ENCODE measurements at places on chromosomes 2 and 18.

- DNase-seq: no peak
These were observed 88.0 kb upstream of the SETBP1 start for GRCh38 chr18:44592639-44593038.

- no peak for DNase-seq
These were observed 71.8 kb downstream of the CHST9 start for GRCh38 chr18:27113358-27113757.

- no peak for DNase-seq
These were observed 56.3 kb downstream of the SLC16A14 start for GRCh38 chr2:230012267-230012884.

DNA sequence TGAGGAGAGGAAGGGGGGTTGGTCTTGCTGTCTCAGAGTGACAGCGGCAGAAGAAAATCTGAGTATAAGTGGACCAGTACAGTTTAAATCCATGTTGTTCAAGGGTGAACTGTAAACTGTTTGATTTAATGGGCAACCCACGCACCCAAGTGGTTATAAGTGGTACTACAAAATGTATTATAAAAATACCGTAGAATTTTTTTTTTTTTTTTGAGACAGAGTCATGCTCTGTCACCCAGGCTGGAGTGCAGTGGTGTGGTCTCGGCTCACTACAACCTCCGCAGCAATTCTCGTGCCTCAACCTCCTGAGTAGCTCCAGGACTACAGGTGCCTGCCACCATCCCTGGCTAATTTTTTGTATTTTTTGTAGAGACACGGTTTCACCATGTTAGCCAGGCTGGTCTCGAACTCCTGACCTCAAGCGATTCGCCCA, 2.1 kb upstream of the CHCHD5 start:
- DNase-seq: peak; percentile 58

- DNase-seq: no peak
These were observed 620.6 kb upstream of the ID2 start for GRCh38 chr2:8061219-8061618.

DNA sequence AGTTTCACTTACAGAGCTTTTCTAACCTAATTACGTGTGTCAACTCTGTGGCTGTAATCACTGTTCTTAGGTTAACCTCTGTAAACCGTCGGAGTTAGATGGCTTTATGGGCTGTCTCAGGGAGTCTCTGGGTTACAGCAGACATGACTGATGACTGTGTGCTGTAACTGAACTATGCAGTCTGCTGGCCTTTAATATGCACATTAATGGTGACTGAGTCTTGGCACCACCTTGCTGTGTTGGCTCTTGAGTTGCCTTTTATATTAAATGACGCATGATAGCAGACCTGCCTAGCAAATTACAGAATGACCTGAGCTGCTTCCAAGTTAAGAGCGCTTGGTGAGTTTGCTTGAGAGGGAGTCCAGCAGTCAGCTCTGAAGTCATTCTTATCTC, 90.1 kb downstream of the ACKR3 start:
- peak; percentile 66 for DNase-seq

GRCh38 chr2:65604246-65604645, 171.8 kb upstream of the SPRED2 start:
- no peak for DNase-seq

- no peak for DNase-seq
These were observed 299.6 kb downstream of the PAX3 start for GRCh38 chr2:221999166-221999565.

DNA sequence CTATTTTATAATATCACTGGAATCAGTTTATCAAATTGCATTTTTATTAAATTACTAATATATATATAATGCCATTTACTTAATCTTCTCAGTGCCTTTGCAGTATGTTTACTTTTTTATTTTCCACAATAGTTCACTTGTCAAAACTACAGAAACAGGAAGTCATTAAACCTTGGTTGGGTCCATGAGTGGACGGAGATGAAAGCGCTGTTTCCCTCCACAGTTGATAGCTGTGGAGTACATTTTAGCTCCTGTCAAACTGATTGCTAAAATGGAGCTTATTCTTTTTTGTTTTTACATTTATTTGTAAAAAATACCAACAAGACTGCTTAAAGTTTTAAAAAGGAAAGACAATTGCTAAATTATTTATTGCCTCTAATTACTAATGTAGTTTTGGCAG, 19.2 kb downstream of the MFF start:
- DNase-seq: no peak

- peak; percentile 46 for DNase-seq
These were observed 139.4 kb downstream of the WDSUB1 start for GRCh38 chr2:159146996-159147666.

- no peak for DNase-seq
These were observed 268.8 kb downstream of the TWIST2 start for GRCh38 chr2:239116456-239117246.

DNA sequence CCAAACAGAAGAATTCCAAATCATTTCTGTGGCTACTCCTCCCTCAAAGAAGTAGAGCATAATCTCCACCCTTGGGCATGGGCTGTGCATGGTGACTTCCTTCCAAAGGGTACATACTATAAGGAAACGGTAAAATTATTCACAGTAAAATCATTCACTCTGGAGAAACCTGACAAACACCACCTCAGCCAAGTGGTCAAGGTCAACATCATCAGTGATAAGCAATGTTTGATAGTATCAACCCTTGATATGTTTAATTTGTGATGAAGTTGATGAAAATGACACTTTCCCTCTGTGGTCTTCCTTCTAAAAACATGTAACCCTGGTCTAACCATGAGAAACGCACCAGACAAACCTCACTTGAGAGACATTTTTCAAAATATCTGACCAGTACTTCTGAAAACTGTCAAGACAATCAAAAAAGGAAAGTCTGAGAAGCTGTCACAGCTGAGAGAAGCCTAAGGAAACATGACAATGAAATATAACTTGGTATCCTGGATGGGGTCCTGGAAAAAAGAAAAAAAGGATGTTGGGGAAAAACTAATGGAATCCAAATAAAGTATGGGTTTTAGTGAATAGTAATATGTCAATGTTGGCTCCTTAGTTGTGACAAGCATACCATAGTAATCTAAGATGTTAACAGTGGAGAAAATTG, 9.4 kb upstream of the TXNDC2 start:
- DNase-seq: no peak

DNA sequence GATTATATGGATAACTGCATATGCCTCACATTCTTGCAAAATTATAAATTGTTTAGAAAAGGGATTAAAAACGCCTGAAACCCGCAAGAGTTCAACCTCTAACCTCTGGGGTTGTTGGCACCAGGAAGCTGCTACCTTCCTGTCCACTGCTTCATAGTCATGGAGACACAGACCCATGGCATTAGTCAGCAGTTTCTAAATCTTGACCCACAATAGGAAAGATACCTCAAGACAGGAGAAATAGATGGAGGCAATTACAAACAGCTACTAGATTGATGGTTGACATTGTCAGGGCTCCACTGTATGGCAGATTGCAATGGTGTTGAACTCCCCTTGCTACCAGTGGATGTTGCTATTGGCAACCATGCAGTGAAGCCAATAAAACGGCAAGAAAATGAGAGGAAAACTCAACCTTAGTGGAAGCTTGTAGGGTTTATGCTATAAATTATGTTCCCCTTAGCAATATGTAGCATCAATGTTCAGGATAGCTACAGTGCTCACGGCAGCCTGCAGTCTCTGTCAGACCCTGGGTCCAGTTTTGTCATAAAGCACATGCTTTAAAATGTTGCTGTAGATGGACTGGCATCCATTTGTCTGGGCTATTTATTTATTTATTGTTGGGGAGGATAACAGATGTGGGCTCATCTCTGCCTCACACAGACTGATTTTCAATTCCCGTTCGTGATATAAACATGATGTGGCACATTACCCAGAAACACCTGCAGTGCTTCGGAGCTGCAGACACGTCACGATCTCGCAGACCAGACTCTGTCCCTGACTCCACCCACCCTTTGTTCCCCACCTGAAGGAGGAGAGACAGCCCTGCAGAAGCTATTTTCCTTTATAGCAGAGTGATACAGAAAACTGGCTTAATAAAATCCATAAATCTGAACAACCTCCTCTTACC, 233.4 kb downstream of the AGPS start:
- DNase-seq: no peak

DNA sequence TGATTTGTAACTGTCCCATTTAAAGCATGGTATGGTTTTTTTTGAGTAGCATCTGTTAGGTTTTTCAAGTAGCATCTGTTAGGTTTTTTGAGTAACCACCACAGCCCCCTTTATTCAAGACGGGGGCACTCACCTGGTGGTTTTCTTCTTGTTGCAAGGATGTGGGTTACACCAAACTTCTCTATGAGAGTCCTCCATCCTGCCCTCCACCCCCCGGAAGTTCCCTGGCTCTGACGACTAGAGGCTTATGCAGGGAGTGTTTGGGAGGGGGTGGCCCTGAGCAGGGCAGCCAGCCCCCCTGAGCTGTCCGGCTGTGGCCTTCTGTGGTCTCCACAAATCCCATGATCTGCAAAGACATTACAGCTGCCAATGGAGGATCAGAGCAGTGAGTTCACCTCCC, 39.3 kb downstream of the MTCL1 start:
- no peak for DNase-seq

GRCh38 chr2:174686430-174686829, 77.8 kb downstream of the CHRNA1 start:
- no peak for DNase-seq

- DNase-seq: no peak
These were observed at the start of gene LBX2 for GRCh38 chr2:74499267-74499939. Gene LBX2, minus strand, starts transcription at chr2:74499603. Its CDS starts 66 bp downstream, at chr2:74499537.

DNA sequence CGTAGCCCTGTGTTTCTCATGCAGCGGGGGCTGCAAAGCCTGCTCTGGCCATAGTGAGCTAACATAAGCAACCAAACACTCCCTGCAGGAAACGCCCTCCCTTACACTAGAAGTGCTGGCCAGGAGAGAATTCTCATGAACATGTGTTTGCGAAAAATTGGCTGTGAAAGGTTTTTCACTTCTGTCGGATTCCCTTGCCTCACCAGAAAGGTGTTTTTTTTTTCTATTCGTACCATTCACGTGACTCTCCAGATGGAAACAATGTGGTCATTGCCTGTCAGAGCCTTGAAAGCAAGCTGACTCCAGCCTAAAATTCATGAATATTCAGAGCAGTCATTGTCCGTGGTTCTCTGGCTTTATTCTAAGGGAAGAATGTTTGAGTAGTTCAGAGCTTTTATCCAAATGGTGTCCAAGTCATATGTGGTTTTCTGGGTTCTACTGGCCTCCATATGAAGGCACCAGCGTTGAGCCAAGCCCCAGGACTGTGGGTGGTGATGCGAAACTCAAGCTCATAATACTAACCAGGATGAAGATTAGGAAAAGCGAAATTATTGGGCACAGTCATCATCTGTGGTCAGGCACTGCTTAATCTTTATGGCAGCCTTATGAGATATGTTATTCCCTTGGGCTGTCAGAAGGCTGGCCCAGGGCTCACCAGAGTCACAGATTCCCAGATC, 236.4 kb downstream of the ALPK2 start:
- peak; percentile 89 for DNase-seq

GRCh38 chr2:62306751-62307468, 111.0 kb downstream of the B3GNT2 start:
- DNase-seq: no peak

- no peak for DNase-seq
These were observed 108.8 kb downstream of the NOL10 start for GRCh38 chr2:10581021-10581420.

GRCh38 chr2:63012541-63012940, 38.1 kb upstream of the OTX1 start:
- peak; percentile 35 for DNase-seq

DNA sequence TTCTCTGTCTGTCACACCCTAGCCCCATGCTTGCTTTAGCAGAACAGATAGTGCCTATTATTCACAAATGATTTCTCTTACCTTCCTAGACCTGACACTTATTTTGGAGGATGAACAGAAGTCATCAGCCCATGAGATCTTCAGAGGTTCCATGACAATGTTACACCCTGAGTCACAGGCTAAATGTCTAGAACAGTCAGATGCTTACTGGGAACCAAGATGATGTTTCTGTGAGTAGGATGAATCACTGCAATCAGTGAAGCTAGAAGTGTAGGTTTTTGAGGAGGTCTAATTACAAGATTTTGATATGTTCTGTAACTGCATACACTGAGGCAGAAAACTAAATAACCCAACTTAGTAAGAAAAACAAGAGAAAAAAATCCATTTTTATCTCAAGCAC, 123.0 kb upstream of the THUMPD2 start:
- DNase-seq: no peak

DNA sequence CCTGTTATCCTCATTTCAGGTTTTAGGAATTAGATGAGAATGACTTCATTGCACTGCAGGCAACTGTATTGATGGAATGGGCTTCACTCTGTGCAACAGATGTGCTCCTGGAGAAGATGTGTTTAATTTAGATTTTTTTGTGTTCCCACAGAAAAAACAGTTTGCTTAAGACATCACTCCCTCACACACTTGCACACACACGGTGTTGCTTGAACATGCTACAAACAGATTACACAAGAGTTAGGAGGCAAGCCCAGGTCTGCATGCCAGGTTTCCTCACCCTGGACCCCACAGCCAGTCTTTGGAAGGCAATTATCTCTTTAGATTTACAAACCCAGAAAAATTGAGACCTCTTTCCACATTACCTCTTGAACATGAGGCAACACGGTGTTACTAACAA, 93.7 kb upstream of the KLHL29 start:
- no peak for DNase-seq

DNA sequence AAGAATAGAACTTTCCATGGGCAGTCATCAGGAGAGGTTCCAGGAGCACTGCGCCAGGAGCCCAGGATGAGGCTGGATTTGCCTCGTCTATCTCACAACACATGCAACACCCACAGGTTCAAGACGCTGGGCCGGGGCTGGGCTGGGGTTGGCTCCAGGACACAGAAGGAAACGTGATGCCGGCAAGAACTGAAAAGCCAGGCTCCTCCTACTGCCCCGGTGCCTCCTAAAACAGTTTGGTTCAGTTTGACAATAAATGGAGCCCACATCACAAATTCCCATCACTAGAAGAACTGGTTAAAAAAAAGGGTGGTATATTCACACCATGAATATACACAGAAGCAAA, 75.9 kb downstream of the INHBB start:
- no peak for DNase-seq

- no peak for DNase-seq
These were observed 104.2 kb upstream of the FZD7 start for GRCh38 chr2:201929281-201930026.

DNA sequence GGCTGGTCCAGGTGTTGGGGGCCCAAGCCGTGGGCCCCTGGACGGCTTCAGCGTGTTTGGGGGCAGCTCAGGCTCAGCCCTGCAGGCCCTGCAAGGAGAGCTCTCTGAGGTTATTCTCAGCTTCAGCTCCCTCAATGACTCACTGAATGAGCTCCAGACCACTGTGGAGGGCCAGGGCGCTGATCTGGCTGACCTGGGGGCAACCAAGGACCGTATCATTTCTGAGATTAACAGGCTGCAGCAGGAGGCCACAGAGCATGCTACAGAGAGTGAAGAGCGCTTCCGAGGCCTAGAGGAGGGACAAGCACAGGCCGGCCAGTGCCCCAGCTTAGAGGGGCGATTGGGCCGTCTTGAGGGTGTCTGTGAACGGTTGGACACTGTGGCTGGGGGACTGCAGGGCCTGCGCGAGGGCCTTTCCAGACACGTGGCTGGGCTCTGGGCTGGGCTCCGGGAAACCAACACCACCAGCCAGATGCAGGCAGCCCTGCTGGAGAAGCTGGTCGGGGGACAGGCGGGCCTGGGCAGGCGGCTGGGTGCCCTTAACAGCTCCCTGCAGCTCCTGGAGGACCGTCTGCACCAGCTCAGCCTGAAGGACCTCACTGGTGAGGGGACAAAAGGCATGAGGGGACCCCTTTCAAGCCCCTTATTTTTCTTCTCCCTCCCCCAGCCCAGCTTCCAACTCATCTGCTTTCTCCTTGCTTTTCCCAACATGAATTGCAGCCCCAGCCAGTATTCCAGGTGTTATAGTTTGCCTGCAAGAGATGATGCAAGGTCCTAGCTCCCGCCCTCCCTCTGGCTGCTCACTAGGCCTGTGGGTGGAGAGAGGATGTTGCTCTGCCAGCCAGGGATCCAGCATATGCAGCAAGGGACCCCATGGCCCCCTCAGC, 2.9 kb upstream of the KHK start:
- no peak for DNase-seq

All from muscle of arm (tissue), 14 donors.